Kidney (tissue), 22 donors: ENCODE measurements at places on chromosomes 2 and 18. TPM values are rescaled to one million over a fixed set of nuclear protein-coding genes. Genes with fewer than 3 reads are reported as not detected.
A peak's percentile ranks its signal among the peaks of the same experiment; 100 is the strongest.

DNA sequence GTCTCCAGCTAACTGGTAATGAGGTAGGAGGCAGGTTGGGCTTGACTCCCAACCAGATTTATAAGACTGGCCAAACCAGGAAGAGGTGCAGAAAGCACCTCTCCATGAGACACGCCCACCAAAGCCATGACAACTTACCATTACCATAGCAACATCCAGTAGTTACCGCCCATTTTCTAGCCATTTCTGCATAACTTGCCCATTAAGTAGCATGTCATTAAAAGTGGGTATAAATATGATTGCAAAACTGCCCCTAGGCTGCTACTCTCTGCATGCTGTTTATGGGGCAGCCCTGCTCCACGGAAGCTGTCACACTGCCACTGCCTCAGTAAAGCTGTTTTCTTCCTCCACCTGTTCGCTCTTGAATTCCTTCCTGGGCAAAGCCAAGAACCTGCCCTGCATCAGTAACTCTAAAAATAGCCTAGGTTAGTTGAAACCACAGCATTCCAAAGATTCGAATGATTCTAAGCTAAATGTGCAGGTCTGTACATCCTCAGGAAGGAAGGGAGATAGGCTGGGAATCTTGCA lies 131.9 kb downstream of the ATL2 start:
- no peak for DNase-seq

DNA sequence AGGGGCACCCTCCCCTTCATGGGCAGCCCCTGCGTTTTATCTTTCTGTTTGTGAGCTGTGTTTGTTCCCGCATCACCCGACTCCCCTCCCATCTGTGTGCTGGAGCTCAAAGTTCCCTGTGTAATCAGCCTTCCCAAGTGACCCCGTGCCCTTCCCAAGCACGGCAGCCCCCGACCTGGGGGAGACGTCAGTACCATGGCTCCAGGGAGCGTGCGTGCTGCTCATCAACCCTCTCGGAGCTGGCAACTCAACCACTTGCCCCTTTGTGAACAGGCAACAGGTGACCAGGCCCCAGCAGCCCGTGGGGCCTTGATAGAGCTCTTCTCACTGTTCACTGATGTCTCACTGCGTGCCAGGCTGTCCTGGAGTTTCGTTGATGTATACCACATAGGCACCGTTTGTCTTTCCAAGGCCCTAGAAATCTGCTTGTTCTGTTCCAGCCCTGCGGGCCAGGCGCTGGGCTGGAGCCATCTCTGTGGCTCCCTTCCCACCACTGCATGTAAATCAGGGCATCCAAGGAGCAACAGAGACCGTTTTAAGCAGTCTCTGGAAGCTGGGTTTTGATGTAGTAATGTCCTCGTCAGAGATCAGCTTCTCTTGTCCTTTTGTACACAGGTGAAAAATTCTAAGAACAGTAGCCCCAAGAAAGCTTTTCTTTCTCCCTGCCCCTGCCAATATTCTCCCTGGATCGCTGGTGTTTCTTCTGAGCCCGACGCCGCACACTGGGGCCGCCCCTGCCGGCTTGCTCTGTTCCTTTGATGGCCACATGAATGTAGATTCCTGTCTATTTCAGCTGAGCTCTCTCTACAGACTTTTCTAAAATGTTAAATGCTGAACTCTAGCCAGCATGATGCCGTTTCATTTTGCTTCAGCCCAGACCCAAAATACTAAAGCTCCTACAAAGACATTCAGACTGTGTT lies 107.0 kb upstream of the PTPRM start:
- DNase-seq: no peak

DNA sequence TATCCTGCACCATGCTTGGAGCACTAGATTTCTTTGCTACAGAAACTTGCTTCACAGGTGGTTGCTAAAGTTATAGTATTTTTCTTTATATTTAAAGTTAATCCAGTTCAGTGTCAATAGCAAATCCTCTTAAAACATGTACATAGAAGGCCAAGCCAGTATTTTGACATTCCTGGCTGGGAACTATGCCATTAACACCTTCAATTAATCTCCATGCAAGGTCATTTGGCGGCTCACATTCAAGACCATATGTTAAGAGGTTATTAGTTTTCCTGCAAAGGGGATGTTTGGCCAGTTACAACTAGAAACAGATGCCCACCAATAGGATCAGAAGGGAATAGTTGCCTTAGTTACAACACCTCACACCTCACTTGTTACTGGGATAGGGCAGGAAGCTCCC lies 261.3 kb upstream of the MEIS1 start:
- DNase-seq: no peak

DNA sequence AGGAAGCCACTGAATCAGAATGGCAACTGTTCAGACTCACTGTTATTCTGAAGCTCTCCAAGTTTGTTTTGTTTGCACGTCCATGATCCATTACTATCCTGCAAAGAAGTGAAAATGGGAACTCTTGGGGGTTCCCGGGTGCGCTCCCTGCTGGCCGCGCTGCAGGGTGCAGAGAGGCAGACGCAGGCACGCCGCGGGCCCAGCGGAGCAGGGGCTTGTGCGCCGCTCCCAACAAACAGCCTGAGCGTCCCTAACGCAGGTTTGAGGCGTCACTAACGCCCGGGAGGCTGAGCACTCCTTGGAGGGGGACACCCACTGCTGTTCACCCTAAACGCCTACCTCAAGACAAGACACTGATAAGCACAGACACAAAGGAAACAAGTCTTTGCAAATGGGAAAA lies 14.3 kb upstream of the PIEZO2 start:
- peak; percentile 21 for DNase-seq

GRCh38 chr2:16816016-16816415 lies 150.4 kb upstream of the CYRIA start:
- no peak for DNase-seq

- DNase-seq: no peak
Measured at GRCh38 chr2:43737097-43737854, 36.6 kb upstream of the DYNC2LI1 start.

UNC80 gene
- polyA plus RNA-seq: 0.04 TPM

DNA sequence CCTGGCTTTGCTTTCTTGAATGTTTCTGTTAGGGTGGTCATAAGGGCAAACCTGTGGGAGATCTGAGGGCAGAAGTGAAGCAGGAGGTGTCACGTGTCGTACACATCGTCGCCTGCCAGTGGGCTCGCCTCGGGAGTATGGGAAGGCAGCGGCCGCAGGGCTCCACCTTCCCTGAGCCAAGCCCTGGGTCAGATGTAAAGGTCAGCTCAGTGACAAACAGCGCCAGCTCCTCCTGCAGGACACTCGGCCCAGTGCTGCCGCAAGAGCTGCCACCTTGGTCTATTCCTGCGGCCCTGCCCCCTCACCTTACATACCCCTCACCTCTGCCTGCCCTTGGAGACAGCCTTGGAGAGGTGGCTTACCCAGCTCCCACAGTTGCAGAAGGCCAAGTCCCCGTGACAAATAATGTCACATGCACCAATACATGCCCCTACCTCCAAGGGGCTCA lies 64.2 kb downstream of the PSMG2 start:
- DNase-seq: peak; percentile 5
